ENCODE measurements at places on chromosomes 12 and 14.

DNA sequence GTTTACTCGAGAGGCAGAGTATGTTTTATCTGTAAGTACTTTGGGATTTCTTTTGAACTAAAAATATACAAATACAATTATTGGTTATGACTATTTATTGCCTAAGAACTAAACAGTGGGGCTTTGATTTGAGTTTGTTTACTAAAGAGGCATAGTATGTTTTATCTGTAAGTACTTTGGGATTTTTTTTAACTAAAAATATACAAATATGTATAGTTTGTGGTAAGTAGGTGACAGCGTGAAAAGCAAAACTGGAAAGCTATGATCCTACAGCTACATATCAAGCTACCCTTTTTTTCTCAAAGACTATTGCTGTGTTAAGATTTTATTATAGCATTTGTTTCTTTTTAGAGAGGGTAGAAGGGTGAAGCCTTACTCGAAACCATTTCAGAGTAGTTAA is 171.0 kb downstream of the RAD51B start:
- DNase-seq, result no peak

GRCh38 chr14:66662374-66662773 is 154.4 kb downstream of the GPHN start:
- no peak for DNase-seq

- DNase-seq, result no peak
Measured at GRCh38 chr14:102645746-102646440, 53.4 kb downstream of the RCOR1 start.

DNA sequence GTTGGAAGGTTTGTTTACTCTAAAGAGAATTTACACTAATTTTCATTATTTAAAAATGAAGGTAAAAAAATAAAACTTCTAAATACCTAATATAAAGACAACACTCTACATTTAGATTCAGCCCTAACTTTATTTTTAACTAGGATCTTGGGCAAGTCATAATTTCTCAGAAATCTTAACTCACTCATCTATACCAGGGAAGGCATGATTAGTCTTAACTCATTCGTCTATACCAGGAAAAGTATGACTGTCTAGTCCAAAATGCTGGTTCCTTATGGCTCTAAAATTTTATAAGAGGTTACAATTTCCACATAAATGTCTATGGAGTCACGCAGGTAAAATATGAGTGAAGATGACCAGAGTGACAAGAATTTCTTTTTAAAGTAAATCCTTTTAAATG is 52.7 kb upstream of the POC1B start:
- no peak for DNase-seq

DNA sequence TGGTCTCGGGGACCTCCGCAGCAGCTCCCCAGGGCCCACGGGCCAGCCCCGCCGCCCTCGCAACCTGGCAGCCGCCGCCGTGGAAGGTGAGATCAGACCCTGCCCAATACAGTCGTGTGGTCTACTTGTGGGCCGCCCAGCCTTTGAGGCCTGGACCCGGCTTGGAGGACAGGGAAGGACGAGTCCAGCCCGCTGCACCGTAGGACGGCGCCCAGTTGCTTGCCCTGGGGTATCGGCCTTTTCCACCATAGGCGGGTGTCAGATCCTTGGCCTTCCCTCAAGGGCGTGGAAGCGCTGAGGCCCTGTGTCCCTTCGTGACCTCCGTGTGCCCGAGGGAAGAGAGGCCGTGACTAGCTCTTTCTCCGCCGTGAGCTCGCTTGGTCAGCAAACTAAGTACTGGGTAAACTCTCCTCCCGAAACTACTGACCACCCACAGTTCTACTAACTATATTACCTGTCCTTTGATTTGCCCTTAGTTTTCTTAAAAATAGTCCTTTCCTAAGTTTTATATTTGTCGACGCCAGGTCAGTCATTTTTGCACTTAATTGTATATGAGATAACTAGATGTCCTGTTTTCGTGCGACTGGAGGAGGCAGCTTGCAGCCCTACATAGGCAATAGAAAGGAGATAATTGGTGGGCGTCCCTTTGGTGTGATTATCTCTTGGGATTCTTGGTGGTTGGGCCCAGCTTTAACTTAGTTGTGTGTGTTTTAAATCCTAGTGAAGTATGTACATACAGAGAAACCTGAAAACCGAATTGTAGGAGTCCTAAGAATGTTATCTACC is 757 bp downstream of the SLC25A3 start:
- peak; percentile 33 for DNase-seq

DNA sequence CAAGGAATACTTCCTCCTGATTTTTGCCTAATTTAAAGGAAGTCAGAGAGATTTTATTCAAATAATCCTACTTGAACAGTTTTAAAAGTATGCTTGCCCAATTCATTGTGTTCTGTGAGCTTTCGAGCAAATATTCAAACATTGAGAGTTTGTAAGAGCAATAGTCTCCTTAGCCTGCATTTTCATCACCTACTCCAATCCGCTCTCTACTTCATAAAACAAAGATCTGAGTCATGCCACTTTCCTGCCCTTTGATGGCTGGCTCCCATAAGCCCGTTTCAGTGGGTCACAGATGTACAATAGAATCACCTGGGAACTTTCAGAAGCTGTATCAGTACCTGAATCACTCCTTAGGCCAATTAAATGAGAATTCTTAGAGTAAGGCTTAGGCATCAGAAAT is 319.2 kb downstream of the PDZRN4 start:
- DNase-seq, result no peak

DNA sequence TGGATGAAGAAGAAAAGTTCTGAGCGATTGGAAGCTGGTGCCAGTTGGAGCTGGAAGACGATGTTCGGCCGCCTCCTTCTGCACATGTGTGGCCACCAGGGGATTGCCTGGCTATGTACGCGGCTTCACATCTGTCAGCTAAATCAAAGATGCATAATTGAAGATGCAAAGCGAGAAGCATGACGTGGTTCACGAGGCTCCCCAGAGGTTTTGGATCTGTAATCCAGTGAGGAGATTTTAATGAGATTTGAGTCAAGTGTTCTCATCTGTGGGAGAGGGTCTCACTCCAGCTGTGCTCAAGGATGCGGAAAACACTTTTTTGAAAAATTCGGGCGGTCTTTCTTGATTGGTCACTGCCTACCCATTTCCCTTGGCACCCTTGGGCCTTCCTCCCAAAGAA is 94.6 kb downstream of the PAX9 start:
- DNase-seq, result no peak

- DNase-seq, result peak; percentile 62
Measured at GRCh38 chr12:546920-547845, 87.4 kb downstream of the B4GALNT3 start.

GRCh38 chr12:43131301-43131700 is 420.7 kb downstream of the ADAMTS20 start:
- no peak for DNase-seq

GRCh38 chr12:1815108-1815507 is 5.3 kb upstream of the LRTM2 start:
- DNase-seq, result no peak

DNA sequence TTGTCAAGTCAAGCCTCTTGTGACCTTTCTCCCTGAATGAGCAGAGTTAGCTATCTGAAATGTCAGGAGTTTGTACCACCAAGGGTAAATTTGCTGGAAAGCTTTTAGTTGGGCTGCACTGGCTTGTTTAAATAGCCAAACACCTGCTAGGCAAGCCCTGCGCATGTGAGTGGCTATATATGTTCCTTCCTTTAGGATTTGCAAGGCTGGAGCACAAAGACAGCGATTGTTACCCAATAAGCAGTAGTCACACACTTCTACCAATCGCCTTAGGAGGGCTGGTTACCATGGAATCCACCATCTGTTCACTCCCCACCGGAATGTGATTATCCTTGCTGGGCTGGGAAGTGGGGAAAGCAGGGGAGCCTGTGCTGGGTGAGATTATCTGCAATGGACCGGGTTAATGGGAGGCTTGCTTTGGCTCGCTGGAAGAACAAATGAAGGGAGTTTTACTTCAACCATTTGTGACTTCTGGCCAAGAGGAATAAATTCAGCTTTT is 102.5 kb downstream of the FGD4 start:
- no peak for DNase-seq

DNA sequence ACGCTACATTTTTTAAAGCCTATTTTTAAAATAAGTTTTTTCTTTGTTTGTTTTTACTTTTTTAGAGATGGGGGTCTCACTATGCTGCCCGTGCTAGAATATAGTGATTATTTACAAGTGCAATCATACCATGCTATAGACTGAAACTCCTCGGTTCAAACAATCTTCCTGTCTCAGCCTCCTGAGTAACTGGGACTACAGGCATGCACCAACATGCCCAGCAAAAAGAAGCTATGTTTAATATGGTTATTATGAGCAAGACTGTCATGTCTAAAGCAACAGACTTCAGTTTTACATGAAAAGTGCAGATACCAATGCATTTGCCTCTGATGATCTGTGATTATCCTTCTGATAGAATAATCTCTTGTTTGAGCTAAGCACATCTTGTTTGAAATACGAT is 45.6 kb upstream of the SGPP1 start:
- DNase-seq, result no peak

- no peak for DNase-seq
Measured at GRCh38 chr12:5973461-5974115, 28.5 kb upstream of the ANO2 start.

GRCh38 chr12:3827301-3828000 is 45.7 kb downstream of the PARP11 start:
- no peak for DNase-seq

GRCh38 chr12:119915894-119916510 is 38.9 kb upstream of the CIT start:
- DNase-seq, result no peak

- DNase-seq, result no peak
Measured at GRCh38 chr12:47277972-47278448, 198.3 kb upstream of the AMIGO2 start.

DNA sequence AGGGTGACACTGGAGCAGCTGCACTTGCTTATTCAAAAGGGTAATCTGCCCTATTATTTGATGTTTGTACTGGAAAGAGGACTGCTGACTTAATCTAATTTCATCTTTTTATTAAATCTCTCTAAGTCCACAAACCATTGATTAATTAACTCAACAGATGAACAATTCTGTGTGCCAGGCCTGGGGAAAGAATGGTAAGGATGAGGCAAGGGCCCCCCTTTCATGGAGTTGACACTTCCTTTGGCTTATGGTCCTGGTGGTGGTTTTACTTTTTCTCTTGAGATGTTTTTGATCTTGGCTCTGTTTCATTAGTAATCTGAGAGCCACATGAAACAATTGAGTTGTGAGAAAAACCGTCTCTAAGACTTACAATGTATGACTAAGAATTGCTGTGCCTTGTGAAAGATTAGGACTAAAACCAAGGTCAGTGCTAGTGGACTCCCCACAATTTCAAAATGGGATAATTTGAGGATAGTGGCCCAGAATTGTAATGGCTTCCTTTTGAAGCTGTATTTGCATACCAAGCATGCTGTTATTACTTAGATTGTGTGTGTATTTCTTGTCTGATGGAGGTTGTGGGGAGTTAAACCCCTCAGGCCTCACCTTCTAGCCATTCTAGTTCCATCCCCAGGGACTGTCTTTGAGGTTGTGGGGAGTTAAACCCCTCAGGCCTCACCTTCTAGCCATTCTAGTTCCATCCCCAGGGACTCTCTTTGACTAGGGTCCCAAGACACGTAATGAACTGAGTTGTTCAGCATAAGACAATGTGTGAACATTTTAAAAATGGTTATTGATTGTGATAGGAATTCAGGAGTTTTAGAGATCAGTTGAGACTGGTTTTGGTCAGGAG is 52.5 kb upstream of the EVL start:
- no peak for DNase-seq

DNA sequence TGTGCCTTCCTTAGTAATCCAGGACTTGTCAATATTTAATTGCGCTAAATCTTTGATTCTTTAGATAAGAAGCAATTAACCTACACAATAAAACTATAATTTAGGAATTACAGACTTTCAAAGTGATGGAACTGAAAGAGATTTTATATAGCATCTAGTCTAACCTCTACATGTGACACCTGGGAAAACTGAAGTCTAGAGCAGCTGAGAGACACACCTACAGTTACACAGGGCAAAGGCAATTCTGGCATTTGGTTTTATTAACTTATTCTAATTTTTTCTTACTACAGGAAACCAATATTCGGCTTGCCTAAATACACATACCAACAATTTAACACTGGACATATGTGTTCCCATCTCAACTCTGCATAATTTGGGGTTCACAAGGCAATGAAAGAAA is 196.5 kb downstream of the STXBP6 start:
- DNase-seq, result no peak

DNA sequence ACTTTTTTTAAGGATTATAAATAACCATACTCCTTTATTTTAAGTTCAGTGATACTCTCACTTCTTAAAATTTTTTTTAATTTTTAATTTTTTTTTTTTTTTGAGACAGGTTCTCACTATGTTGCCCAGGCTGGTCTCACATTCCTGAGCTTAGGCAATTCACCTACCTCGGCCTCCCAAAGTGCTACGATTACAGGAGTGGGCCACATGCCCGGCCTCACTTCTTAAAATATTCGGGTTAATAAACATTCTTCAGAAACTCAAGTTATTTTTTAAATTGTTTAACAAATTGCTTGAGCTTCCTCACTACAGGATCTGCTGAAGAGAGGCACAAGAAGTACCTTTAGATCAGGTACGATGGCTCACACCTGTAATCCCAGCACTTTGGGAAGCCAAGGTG is 4.3 kb upstream of the SRP54 start:
- DNase-seq, result no peak

GRCh38 chr12:124480469-124481256 is 86.7 kb downstream of the NCOR2 start:
- no peak for DNase-seq

DNA sequence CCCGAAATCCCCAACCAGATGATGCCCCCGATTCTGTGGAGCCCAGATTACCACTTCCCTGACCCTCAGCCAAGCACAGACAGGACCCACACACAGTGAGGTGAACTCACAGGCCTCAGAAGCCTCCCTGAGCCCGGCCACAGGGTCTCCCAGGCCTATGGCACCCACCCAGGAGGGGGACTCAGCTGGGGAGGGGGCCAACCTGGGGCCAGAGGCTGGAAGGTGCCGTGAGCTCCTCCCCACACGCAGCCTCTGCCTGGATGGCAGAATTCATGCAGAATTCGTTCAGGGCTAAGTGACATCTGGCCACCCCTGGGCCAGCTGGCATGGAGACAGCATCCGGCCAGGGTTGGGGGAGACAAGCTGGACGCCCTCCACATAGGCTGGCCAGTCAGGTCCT is 11.8 kb downstream of the TMEM179 start:
- no peak for DNase-seq

Measured in CD4-positive, alpha-beta T cell treated with Interleukin-15 for 1 hour (primary cell).